ENCODE measurements at places on chromosomes 7 and 10.

GRCh38 chr10:133373174-133374090 lies at the start of gene ECHS1:
TSS of gene ECHS1 (minus strand) at chr10:133373354. CDS start at chr10:133373333, 21 bp downstream.
- peak; percentile 98 for DNase-seq

- DNase-seq, result no peak
These were observed 402.6 kb upstream of the MKI67 start for GRCh38 chr10:128528781-128529180.

DNA sequence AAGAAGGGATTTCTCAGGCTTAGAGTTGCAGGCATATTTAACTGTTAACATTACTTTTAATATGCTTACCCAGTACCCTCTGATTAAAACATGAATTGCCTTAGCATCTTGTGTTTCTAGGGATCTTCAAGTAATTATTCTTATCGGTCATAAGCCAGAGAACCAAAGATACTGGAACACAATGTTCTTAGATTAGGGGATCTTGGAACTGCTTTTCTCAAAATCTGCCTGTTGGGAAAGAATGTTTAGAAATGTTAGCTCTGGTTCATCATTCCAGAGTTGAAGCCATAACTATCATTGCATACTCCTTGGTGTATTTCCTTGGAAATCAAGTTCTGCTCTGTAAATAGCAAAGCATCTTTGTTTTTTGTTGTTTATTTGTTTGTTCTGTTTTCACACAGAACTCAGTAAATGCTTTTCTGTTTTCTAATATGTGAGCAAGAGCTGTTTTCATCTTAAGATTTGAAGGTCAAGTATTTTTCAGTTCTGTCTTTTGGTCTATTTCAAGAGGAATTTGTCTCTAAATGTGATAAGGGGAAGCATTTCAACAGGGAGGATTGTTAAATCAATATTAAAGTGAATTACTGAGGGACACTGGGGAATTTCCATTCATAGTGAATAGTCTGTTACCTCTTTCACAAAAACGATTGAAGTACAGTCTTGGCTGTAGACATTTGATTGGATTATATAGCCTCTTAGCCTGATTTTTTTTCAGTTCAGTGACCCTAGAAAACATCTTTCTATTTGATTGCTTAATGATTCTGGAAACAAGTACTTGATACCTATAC lies 103.2 kb upstream of the CYP26C1 start:
- DNase-seq, result no peak

- DNase-seq, result peak; percentile 31
These were observed 72.5 kb upstream of the CTBP2 start for GRCh38 chr10:125232841-125233240.

DNA sequence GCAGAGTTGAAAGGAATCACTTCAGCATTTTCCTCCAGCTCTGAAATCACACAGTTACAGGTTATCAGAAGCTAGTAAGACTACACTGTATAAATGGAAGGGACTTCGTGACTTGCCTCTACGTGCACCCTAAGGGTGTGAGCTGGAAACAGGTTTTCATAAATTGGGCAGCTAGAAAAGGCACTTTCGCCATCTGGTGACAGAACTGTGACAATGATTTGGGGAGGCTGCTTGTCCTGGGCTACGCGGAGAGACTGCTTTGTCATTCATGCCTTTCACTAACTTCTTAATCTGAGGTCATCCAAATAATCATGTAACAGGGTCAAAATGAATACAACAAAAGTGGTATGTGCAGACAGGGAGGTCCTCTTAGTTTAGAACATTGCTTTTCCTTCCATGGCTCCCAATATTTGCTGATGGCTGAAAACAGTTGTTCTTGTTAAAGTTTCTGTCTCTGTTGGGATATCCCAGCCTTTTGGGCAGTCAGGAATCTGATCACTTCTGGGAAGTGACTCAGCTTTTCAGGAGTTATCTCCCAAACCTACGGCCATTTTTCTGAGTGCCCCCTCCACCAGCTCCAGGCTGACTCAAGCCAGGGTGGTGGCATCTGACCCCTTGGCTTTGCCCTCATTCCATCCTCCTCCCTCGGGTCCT lies 17.8 kb downstream of the VWC2 start:
- DNase-seq, result peak; percentile 17

DNA sequence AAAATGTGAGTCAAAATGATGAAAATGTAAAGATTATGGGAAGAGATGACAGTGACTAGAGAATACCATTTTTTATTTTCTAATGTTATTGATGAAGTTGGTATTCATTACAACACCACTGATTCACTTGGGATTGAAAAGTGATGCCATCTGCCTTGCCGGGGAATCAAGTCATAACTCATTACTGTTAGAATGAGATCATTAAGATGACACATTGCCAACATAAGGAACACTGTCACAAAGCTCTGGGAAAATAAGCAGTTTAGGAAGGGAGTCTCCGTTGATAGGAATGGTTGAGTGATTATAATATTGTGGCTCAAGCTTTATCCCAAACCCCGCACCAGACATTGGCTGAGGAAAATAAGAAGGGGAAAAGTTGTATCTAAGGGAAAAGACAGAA lies 121.5 kb upstream of the PLPP4 start:
- DNase-seq, result no peak

DNA sequence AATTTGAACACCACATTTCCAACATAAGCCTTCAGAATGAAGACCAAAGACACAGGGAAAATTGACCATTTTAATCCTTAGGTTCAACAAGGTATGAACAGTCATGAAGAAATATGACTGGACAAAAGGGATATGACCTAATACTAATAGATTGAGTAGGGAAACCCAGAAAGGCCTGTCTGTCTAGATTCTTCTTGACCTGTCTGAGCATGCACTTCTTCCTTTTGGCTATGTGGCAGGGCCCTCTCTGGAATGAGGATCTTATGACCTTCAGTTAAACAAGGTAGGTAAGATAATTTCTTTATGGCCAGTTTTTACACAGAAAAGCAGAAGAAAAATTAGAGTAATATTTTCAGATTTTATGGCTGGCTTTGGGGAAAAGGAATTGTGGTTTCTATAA lies 3.0 kb upstream of the PHYHIPL start:
- peak; percentile 22 for DNase-seq

- peak; percentile 84 for DNase-seq
These were observed 21.1 kb downstream of the KLLN start for GRCh38 chr10:87842220-87842641.

DNA sequence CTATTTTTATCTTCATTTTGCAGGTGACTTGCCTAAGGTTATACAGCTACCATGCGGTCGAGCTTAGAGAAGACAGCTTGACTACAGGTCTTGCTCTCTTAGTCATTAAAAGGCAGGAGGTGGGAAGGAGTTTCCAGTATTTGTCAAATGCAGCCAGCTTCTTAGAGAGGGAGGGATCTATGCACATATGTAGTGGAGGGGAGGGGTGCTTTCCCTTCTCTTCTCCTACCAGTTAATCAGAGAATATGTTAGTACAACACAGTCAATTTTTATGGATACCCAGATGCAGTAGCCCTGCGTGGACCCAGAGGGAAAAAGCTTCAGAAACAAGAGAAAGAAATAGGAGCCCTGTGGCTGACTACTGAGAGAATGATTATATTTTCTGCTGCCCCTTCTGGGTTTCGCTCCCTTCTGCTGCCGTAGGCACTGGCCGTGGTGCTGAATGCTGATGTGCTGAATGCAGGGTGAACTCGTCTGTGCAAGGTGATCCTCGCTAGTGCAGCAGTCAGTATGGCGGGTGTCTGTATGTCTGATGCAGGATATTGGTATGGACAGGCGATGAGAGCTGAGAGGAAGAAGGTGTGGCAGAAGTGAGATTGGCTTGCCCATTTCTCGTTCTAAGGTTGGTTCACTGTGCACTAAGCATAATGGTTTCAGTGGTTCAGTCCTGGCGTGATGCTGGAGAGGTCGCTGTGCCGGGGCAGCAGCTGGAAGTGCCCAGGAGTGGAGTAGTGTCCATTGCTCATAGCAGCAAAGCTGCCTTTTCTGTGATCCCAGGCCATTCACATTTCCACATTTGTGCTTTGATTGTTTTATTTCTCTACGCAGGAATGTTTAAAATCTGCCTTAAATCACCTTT lies 189.2 kb upstream of the PODXL start:
- DNase-seq, result peak; percentile 10

GRCh38 chr7:152572101-152572500 lies 103.8 kb downstream of the XRCC2 start:
- no peak for DNase-seq

- no peak for DNase-seq
These were observed 104.1 kb upstream of the DPP6 start for GRCh38 chr7:153948060-153948459.

DNA sequence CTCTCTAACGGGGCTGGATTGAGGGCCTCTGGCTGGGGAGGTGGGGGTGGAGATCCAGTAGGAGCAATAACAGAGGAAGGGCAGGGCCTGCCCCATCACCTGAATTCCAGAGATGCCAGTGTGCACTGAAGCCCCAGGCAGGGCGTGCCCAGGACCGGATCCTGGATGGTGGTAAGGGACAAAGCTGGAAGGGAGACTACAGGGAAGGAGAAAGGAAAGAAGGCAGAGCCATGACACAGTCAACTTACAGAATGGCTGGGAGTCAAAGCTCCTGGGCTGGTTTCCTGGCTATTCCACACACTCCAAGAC lies 666 bp downstream of the TMEM139 start:
- DNase-seq, result peak; percentile 69

- no peak for DNase-seq
These were observed 73.5 kb downstream of the TBXAS1 start for GRCh38 chr7:139902436-139903102.
